ENCODE measurements at places on chromosomes 1 and 21. TPM values are rescaled to one million over a fixed set of nuclear protein-coding genes. Genes with fewer than 3 reads are reported as not detected.

The SYNC gene
- not detected for polyA plus RNA-seq

The LGR6 gene
- not detected for polyA plus RNA-seq

The GBP5 gene
- 8.9 TPM for polyA plus RNA-seq

The LDLRAD1 gene
- not detected for polyA plus RNA-seq

The CHAF1B gene
- 0.36 TPM for polyA plus RNA-seq

The SVBP gene
- polyA plus RNA-seq = 47.1 TPM

The PPIAL4G gene
- not detected for polyA plus RNA-seq

The C21orf58 gene
- polyA plus RNA-seq = 1.3 TPM

The NBPF19 gene
- polyA plus RNA-seq = 3.3 TPM

The SLC45A3 gene
- polyA plus RNA-seq = 1.9 TPM

The CELSR2 gene
- 0.15 TPM for polyA plus RNA-seq

The SPRR2G gene
- polyA plus RNA-seq = not detected

The S100A5 gene
- 1.4 TPM for polyA plus RNA-seq

The GTF2B gene
- 56.5 TPM for polyA plus RNA-seq

The LCE3A gene
- not detected for polyA plus RNA-seq

The KLHDC7A gene
- not detected for polyA plus RNA-seq

The OLIG2 gene
- polyA plus RNA-seq = not detected

The TFF2 gene
- polyA plus RNA-seq = not detected

The CHIA gene
- 1.0 TPM for polyA plus RNA-seq

The SLC44A5 gene
- 2.7 TPM for polyA plus RNA-seq

The OR10R2 gene
- polyA plus RNA-seq = not detected

The HES3 gene
- not detected for polyA plus RNA-seq

The TCHHL1 gene
- not detected for polyA plus RNA-seq

The PTAFR gene
- 14.6 TPM for polyA plus RNA-seq
